ENCODE measurements at places on chromosomes 1 and 21.

GRCh38 chr1:35079003-35079930, at the start of gene ZMYM1:
Gene ZMYM1, plus strand, starts transcription at chr1:35079385. Its CDS starts 14,603 bp downstream, at chr1:35093988.
- peak; percentile 64 for DNase-seq

- no peak for DNase-seq
These were observed 89.2 kb downstream of the BEND5 start for GRCh38 chr1:48687282-48688045.

GRCh38 chr1:181104790-181105133, 16.3 kb downstream of the IER5 start:
- DNase-seq: peak; percentile 6

- DNase-seq: no peak
These were observed 103.3 kb downstream of the MRPL39 start for GRCh38 chr21:25503981-25504380.

DNA sequence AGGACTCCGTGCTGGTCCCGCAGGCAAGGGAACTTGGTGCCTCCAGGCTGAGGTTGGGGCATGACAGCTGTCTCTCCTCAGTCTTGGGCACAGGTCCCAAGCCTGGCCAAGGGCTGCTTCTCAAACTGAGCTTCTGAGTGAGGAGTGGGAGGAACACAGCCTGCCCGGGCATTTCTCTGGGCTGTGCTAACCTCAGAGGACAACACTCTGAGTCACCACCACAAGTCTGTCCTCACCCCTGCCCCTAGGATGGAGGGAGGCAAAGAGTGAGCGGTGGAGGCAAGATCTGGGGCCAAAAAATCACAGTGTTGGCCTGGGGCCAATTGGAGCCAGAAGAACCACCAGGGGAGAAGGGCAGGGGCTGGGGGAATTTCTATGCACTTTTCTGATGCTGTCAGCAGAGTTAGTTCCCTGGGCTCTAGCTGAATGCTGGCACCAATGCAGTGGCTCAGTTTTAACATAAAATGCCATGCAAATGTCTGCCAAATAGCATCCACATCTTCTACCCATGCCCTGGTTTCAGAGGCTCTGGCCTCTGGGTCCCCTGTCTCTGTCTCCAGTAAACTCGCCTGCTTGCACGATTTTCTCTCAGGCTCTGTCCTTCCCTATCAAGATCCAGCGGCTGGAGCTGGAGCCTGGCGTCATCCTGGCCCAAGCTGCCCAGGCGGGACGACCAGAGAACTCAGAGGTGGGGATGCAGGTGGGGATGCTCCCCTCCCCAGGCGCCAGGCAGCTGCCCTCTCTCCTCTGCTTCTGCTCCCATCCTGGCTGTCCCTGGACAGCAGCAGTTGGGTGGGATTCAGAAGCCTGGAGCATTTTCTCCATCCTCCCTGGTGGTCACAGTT, 11.0 kb upstream of the CDK18 start:
- DNase-seq: no peak

GRCh38 chr1:47367651-47368050, 34.1 kb downstream of the CMPK1 start:
- DNase-seq: no peak

DNA sequence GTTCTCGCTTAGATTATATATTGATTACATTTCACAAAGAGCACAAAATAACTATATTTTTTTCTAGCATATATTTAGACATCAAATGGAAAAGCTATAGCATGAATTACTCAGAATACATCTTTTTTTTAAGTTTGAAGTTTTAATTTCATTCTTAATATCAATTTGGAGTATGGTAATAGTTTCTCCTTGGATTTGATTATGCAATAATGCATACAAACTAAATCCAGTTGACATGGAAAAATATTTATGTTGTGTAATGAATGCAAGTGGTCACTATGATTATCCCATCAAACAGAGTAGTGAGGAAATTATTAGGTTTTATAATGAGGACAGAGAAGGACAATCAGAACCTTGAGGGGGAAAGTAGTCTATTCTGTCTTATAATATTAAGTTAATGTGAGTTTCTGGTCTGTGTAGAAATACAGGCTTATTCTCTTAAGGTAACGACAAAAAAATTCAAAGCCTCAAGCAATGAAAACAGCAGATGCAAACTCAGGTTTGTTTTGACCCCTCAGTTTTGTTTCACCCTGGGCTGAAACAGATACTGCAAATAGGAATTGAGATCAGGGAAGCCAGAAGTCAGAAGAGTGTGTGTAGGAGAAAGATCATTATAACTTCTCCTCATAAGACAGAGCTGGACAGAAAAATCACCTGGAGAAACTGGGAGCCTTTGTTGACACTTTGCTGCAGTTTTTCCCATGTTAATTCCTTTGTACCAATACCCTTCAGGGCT, 23.7 kb downstream of the LRRC8B start:
- no peak for DNase-seq

GRCh38 chr1:117832453-117832852, 97.0 kb downstream of the GDAP2 start:
- DNase-seq: no peak

- no peak for DNase-seq
These were observed 72.4 kb upstream of the IFNAR2 start for GRCh38 chr21:33157303-33157702.

DNA sequence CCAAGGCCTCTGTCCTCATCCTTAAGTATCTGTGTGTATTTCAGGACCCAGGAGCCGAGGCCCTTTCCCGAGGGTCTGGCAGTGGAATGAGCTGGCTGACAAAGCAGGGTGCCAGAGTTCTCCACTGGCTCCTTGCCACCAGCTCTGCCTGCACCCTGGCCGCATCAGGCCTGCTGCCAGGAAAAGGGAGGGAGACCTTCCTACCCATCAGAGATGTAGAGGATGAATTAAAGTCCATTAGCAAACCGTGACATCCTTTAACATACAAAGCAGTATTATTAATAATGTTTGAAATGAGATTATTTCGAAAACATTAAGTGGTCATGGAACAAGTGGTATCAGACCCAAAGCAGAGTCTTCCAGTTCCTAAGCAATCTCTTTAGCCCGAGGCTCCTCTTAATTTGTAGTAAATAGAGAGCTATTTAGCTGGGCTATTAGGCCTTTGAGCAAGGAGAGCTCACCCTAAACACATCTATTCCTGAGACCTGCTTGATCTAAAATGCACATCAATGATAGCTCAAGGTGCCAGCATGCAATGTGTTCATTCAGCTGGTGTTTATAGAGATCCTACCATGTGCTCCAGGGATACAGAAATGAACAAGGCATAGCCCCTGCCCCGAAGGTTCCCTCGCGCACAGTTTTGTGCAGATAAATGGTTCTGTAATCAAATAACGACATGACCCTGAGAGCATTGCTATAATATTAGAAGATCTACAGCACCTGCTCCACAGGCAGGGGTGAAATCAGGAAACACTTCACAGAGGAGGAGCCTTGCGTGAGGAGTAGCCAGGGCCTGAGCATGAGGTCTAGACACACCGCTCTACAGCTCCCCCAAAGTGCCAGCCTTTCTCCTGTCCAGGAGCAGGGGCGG, 44.0 kb downstream of the FAM163A start:
- no peak for DNase-seq

DNA sequence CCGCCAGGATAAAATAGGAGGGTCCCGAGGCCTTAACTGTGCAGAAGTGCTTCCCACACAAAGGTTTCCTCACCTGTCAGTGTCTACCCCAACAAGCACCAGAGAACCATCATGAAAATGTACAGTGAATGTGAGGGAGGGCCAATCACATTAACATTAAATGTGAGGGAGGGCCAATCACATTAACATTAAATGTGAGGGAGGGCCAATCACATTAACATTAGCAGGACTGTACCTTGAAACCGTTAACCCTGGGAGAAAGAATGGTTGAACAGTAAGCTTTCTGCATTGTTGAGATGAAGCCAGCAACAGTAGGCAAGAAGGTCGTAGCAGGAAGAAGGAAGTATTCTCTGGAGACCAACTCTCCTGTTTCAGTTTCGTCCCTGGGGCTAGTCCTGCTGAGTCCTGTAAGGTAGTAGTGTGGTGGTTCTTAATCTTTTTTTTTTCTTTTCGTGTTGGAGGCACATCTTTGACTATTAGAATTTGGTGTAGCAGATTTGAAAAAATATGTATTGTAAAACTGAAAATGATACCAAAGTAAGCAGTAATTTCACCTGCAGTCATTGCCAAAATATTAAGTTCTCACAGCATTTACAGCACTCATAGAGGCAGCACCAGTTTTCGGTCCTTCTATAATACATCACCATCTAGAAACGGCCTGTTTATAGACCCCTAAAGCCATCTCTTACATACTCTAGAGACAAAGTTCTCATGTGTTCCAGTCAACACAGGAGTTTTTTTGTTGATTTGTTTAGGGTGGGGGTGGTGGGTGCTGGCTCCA, 98.6 kb upstream of the PPP2R5A start:
- DNase-seq: no peak

GRCh38 chr21:21457077-21457476, 458.9 kb downstream of the NCAM2 start:
- DNase-seq: no peak

DNA sequence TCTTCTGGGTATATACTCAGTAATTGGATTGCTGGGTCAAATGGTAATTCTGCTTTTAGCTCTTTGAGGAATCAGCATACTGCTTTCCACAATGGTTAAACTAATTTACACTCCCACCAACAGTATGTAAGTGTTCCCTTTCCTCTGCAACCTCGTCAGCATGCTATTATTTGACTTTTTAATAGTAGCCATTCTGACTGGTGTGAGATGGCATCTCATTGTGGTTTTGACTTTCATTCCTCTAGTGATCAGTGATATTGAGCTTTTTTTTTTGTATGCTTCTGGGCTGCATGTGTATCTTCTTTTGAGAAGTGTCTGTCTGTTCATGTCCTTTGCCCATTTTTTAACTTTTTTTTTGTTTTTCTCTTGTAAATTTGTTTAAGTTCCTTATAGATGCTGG, 279.4 kb downstream of the PTGER3 start:
- DNase-seq: no peak

DNA sequence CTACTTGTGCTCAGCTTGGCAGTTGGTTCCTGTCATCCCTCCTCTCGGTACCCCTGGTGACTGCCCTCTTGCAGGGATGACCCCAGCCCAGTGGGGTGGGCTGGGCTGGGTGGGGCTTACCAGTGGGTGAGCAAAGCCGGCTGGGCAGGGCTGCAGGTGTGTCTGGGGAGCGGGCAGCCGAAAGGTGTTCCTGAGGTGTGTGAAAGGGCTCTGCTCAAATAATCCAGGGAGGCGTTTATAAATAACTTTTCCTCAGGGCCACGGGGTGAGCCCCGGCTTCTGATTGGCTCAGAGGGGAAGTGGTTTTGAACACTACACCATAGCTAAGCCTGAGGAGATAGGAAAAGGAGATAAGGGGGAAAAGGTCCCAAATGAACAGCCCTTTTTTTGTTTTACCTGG, at the start of gene SLC26A9:
Gene SLC26A9 (minus strand): TSS at position 212 of the 400 bp plus-strand sequence. CDS start 7,636 bp downstream, outside the sequence.
- no peak for DNase-seq

DNA sequence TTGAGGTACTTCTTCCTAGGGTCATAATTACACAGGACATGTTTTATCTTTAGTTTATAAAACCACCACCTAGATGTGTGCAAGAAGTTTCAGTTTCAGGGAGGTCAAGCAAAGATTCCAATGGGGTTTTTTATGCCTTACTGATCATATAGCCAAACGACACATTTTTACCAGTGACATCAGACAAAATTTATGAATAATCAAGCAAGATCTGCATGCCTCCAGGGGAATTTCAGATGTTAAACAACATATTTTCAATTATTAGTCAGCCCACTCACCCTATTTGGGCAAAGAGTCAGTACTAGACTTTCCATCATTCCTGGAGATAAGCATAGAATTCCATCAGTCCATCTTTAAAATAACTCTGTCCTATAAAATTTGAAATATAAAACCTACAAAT, 867.4 kb downstream of the KCNT2 start:
- DNase-seq: no peak

DNA sequence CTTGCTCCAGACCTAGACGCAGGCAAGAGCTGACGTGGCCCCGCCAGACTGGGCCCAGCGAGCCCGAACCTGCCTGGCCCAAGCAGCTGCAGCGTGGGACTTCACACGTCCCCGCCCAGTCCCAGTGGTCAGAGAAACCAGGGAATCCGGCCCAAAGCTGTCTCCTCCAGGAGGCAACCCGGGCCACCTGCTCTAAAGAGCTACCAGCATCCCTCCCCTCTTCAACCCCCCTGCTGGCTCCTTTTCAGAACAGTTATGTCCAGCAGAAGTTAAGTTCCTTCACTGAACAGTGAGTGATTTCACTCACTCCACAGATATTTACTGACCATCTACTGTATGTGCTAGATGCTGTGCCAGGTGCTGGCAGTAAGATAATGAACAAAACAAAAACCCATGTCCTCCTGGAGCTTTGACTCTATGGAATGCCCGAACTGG, 2.1 kb upstream of the EFNA1 start:
- no peak for DNase-seq

GRCh38 chr21:36806103-36806502, 107.2 kb downstream of the SIM2 start:
- no peak for DNase-seq

DNA sequence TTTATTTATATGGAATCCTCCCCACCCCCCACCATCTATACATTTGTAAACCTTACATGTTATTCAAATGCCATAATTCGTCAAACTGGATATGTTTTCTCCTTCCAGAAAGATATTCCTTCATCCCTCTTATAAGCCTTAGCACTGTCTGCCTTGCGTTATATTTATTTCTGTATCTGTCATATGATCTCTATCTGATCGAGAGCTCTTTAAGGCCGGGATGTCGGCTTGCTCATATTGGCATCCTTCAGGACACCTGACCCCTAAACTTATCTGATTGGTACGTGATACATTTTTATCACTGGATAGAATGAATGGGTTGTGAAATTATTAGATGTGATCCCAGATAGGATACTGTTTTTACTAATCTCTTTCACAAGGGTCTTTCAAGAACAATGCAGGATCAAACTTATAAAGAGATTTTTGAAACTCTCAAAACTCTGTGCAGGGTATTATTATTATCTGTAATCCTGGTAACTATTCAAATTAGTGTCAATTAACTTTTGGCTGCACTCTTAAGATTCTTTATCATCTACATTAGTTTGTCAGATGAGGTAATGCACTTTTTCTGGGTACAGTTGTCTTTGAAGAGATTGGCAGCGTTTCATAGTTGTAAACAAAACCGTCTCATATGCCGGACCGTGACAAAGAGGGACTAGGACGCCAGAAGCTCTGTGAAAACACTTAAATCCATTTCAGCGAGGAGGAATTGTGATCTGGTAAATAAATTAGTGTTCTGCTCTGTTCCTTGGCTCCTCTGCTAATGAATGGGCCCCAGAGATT, 152.0 kb downstream of the KIF26B start:
- DNase-seq: no peak

GRCh38 chr1:92259350-92259749, 39.4 kb downstream of the GLMN start:
- no peak for DNase-seq

- DNase-seq: no peak
These were observed 8.6 kb upstream of the FCMR start for GRCh38 chr1:206930210-206930798.

DNA sequence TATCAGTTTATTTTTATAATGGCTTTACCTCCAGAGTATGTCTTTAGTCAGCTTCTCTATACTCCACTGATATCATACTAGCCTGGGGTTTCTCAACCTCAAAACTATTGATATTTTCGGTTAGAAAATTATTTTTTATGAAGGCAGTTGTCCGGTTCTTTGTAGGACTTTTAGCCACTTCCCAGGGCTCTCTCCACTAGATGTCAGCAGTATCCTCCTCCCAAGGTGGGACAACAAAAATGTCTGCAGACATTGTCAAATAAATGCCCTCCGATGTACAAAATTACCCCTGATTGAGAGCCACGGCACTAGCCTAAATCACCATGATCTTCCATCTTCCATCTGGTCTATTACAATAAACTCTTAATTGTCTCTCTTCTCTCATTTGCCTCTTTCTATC, 4.1 kb upstream of the GRIK1 start:
- DNase-seq: no peak

Measured in stimulated activated CD4-positive, alpha-beta T cell treated with anti-CD3 and anti-CD28 coated beads, Interleukin-15, amount 100 ng/mL, for 1 hour (primary cell).